ENCODE measurements at places on chromosomes 7 and 10.

DNA sequence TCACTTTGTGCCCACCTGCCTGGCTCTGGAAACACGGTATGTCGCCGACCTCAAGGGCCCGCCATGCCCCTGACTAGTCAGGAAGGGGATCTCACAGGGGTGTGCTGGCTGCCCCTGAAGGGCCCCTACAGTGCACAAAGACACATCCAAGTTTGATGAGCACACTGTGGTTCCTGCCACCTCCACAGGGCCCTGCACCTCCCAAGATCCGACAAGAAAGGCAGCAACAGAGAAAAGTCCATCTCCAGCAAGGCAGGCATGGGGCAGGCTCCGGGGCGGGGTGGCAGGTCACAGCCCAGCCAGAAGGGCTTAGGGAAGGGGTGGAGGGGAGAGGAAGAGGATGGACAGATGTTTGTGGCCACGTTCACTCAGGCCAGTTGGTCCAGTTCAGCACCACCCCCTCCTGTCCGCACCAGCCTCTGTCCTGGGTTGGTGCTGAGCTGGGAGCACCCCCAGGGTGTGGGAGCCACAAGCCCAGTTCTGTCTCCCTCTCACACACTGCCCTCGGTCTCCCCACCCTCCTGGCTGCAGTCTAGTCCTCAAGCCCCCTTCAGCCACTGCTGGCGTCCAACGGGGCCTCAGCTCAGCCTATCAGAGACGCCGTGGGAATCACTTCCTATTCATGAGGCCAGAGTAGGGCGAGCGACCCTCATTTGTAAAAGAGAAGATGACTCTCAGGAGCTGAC lies 11.5 kb downstream of the DRGX start:
- no peak for DNase-seq

DNA sequence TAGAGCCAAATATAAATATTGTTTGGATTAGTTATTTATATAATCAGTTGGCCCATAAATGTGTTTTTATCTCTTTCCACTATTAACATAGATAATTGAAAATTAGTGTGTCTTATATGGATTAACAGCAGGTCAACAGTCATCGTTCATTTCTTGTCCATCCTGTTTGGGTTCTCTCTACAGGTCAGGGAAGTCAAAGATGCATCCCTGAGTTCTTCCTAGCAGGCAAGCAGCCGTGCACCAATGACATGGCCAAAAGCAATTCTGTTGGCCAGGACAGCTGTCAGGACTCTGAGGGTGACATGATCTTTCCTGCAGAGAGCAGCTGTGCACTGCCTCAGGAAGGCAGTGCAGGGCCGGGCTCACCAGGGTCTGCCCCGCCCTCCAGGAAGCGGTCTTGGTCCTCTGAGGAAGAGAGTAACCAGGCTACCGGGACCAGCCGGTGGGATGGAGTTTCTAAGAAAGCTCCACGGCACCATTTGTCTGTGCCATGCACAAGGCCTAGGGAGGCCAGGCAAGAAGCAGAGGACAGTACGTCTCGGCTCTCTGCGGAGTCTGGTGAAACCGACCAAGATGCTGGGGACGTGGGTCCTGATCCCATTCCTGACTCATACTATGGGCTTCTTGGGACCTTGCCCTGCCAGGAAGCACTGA lies 15.9 kb downstream of the FBH1 start:
- DNase-seq, result no peak

DNA sequence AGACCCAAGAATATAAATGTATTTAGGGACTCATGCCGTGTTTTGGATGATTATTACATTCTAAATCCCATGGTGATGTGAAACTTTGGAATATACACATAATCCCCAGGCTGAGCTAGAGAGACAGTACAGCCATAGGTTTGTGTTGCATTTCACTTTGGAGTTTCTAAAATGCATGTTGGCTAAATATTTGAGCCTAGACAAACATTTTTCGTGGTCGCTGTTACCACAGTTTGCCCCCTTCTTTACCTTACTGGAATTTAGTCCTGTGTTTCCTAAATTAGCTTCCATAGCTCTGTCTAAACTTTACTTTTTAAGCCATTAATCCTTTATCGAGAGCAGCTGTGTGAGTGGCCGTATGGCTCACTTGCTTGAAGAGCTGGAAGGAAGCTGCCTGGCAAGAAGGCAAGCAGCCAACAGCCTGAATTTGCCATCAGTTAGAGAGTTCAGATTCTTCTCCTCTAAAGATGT lies 192.0 kb downstream of the BICC1 start:
- no peak for DNase-seq

- peak; percentile 22 for DNase-seq
Measured at GRCh38 chr10:13001041-13001886, at the start of gene CCDC3. Gene CCDC3, minus strand, starts transcription at chr10:13001713. Its CDS starts 143 bp downstream, at chr10:13001570.

DNA sequence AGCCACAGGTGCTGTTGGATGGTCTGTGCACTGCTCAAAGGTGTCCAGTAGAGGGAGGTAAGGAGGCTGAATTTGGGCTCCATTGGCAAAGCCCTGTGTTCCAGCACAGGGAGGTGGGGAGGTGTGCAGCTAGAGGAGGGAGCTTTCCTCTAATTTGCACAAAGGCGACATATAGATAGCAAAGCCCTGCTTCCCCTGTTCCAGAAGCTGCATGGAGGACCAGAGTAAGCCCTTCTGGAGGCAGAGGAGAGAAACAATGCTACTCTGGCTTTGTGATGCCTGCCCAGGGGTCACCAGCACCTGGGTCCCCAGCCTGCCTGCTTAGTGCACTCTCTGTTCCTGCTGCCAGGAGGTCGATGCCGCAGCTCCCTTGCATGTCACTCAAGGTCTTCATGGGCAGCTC lies 3.4 kb upstream of the ARHGAP22 start:
- DNase-seq, result peak; percentile 26

GRCh38 chr10:31399631-31400030 lies 80.6 kb downstream of the ZEB1 start:
- DNase-seq, result no peak

DNA sequence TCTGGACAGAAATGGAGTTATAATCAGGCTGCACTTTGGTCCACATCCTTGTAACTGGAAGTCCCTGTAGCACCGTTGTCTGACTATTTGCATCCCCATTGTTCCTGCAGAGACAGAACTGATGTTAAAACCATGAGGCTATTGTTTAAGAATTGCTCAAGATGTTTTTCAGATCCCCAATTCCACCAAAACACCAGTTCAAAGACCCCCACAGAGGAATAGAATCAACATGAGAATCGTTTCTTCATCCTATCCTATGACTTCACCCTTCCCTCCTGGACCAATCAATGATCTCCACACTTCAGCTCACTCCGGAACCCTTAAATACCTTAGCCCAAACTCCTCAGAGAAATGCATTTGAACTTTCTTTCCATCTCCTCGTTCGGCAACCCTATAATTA lies 57.1 kb upstream of the GRID1 start:
- no peak for DNase-seq

DNA sequence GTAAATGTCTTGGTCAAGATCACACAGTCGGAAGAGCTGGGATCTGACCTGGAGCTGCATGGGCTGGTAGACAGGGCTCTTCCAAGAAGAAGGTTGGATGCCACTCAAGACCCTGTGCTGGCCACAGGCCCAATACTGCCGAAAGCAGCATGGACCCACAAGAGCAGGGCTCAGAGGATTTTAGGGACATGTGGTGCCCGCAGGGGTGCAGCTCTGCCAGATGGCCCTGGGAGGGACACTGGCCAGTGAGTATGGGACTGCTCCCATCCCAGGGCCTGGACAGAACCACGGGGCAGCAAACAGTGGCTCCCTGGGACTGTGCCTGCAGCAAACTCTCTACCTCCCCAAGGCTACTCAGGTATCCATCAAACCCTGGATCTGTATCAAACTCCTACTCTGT lies 12.4 kb downstream of the MAT1A start:
- DNase-seq, result no peak

GRCh38 chr7:2263176-2263575 lies 21.1 kb downstream of the NUDT1 start:
- no peak for DNase-seq
